GM04504 (cell line): ENCODE measurements at places on chromosomes 6 and 20.

- DNase-seq: no peak
Measured at GRCh38 chr6:92468066-92468465, 951.3 kb downstream of the EPHA7 start.

DNA sequence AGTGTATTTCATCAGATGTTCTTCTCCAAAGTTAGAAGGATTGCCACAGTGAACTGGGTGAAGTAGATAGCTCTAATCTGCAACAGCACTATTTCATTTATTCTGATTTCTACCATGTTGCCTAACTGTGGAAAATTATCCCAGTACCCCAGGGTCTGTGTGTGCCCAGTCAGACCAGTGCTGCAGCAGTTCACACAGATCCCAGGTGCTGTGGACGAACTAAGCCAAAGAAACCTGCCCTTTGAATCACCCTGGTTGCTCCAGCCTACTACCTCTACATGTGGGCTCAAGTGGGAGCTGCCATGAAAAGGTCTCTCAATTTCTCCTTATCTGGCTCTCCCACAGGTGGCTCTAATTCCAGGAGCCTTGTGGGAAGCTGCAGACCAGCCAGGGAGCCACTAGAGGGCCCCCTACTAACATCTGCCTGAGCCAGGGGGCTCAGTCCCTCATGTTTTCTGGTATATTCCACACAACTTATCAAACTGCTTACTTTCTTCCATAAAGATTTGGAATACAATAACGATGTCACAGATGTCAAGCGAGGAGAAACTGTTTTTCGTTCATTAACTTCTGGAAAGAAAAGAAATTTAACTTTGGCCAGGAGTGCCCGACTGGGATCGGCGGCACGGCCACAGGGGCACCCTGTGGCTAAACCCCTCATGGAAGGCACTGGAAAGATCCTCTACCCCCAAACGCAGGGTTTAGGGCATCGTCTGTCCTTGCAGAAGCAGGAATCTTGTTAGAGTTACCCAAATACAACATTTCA is 31.6 kb upstream of the LY86 start:
- DNase-seq: no peak

DNA sequence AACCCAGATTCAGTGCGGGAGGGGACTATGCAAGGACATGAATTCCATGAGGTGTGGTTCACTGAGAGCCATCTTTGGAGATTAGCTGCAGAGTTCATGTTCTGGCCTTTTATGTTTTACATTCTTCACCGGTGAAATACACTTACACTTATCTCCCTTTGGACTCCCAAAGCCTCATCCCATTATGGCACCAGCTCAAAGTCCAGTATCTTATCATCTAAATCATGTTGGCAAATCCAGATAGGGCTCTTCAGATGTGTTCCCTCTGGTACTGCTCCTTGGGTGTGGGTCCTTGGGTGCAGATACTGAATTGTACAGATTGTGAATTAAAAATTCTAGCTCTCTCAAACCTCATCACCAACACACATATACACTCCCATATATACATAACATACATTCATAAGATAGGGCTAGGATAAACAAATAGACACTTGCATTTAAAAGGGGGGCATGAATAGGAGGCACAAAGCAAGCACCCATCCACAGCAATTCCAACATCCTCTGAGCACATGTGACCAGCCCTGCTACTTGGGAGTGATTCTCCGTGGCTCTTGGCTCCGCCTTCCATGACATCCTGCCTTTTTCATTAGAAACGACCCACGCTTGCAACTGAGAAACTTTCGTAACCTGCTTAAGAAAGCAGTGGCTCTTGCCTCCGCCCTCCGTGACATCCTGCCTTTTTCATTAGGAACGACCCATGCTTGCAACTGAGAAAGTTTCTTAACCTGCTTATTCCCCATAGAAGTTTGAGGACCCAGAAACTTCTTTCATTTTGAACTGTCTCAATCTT is 53.6 kb upstream of the LRRC1 start:
- DNase-seq: no peak

DNA sequence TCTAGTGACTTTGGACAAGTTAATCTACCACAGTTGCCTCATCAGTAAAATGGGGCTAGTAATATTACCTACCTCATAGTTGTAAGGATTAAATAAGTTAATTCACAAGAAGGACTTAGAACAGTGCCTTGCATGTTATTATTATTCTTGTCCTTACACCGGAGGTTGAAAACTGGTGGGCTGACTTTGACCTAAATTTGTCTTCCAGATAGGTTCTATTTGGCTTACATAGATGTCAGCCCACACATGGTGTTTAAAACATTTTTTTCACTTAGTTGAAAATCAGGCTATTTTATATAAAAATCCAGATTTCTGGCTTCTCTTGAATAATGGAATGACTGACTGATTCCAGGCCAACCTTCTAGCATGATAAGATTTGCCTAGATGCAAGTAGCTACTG is 3.2 kb downstream of the SYS1 start:
- no peak for DNase-seq

GRCh38 chr20:38842026-38842425 is 36.5 kb downstream of the PPP1R16B start:
- DNase-seq: no peak

DNA sequence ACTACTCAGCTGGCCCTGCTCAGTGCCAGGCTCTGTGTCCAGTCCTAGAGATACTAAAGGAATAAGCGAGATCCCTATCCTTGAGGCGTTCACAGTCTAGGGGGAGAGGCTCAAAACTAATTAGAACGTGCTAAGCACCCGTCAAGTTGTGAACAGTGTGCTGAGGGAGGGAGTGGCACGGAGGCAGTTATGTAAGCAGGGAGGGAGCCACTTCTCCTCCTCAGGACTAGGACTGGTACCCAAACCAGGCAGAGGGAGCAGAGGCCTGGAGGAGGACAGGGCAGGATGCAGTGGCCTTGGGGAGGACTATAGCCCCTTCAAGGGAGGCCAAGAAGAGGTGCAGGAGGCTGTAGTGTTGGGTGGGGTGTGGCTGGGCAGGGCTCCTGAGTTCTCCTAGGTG is 39.6 kb upstream of the VSTM2L start:
- no peak for DNase-seq

DNA sequence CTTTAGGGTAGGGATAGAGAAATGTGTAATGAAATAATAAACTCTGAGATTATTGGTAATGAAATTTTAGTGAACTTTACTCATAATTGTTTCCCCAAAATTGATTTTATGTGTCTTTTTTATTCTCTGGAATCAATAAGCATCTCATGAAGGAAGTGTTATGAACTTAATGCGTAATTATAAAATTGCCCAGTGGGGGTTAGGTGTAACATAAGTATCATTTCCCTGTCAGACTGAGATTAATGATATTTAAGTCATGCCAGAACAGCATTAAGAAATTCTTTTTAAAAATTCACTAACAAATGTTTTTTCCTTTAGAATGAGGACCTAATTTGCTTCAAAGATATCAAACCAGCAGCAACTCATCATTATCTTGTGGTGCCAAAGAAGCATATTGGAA is 10.0 kb downstream of the HINT3 start:
- DNase-seq: no peak

- DNase-seq: peak; percentile 2
Measured at GRCh38 chr6:97947841-97948240, 664.8 kb upstream of the MMS22L start.

DNA sequence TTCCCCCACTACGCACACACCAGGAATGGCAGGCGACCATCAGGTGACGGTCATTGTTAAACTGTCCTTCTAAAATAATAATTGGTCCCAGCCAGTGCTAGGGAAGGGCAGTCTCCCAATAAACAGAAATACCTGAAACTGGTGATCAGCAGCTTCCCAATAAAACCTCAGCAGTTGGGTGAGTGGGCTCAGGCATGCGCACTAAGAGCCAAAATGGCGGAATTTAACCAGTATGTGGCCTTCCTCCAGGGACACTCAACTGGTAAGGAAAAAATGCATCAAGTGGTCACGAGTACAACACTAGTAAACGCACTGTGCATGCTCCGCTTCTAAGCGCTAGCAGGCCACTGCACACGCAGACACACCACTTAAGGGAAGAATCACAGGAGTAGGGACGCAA is 34.8 kb downstream of the F13A1 start:
- no peak for DNase-seq

GRCh38 chr6:17413313-17413750 is 19.9 kb downstream of the CAP2 start:
- DNase-seq: no peak

- no peak for DNase-seq
Measured at GRCh38 chr6:14423330-14423729, 305.8 kb downstream of the CD83 start.

DNA sequence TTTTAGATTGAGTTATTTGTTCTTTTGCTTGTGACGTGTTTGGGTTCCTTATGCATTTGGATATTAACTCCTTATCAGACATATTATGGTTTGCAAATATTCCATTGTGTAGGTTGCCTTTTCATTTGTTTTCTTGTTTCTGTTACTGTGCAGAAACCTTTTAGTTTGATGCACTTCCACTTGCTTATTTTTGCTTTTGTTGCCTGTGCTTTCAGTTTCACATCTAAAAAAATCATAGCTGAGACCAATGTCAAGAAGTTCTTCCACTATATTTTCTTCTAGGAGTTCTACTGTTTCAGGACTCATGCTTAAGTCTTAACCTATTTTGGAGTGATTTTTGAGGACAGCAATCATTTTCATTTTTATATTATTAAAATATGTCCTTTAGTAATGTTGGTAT is 113.5 kb downstream of the EPM2A start:
- DNase-seq: no peak

- DNase-seq: no peak
Measured at GRCh38 chr20:39524371-39524911, 562.3 kb downstream of the DHX35 start.

DNA sequence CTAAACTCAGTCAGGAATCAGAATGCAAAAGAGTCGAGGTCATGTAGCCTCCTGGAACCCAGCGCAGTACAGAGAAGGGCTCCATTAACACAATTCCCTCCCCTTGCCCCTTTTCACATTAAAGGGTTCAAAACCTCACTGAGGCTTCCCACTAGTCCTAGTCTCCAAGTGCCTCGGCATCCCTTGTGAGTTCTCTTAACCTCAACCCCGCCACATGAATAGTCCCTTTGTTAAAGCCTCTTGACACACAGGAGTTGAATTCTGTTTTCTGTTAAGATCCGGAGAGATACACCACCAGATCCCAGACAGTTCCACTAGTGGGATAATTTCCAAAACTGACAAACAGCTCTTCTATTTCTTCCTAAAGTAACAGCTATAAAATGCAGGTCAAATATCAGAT is 17.8 kb downstream of the PTPRT start:
- DNase-seq: no peak
